ENCODE measurements at places on chromosomes 12 and 14. TPM values are rescaled to one million over a fixed set of nuclear protein-coding genes. Genes with fewer than 3 reads are reported as not detected.
A peak's percentile ranks its signal among the peaks of the same experiment; 100 is the strongest.

- no peak overlapping the region for H3K27ac ChIP-seq
- H3K36me3 ChIP-seq, result no peaks in the 10 kb centered on the region
- H3K27me3 ChIP-seq, result no peaks in the 10 kb centered on the region
- H3K4me1 ChIP-seq, result no peaks in the 10 kb centered on the region
- DNase-seq, result no peak
Observed at GRCh38 chr12:122148657-122149056, 25.4 kb downstream of the IL31 start.

Gene MYL2
- not detected for total RNA-seq

Gene OR6C74
- not detected for total RNA-seq

Gene COQ6
- 24.4 TPM for total RNA-seq

GRCh38 chr14:89625244-89625713 lies 208.2 kb upstream of the FOXN3 start:
- H3K4me3 ChIP-seq, result no peak overlapping the region
- H3K4me1 ChIP-seq, result peaks cover 14% of the 10 kb centered on the region
- H3K36me3 ChIP-seq, result no peaks in the 10 kb centered on the region
- peak; percentile 66 for DNase-seq
- H3K27ac ChIP-seq, result no peak overlapping the region
- no peaks in the 10 kb centered on the region for H3K27me3 ChIP-seq

GRCh38 chr12:132481345-132481744 lies 8.6 kb upstream of the FBRSL1 start:
- peak; percentile 11 for DNase-seq
- peaks cover 7% of the 10 kb centered on the region for H3K4me1 ChIP-seq
- no peak overlapping the region for H3K27ac ChIP-seq
- no peaks in the 10 kb centered on the region for H3K27me3 ChIP-seq
- H3K36me3 ChIP-seq, result no peaks in the 10 kb centered on the region
- no peak overlapping the region for H3K4me3 ChIP-seq

GRCh38 chr12:90333939-90334338 lies 621.0 kb downstream of the CCER1 start:
- H3K4me3 ChIP-seq, result no peak overlapping the region
- H3K36me3 ChIP-seq, result no peaks in the 10 kb centered on the region
- DNase-seq, result no peak
- no peaks in the 10 kb centered on the region for H3K4me1 ChIP-seq
- no peak overlapping the region for H3K27ac ChIP-seq

Gene CFAP54
- total RNA-seq, result 23.0 TPM

GRCh38 chr14:93059260-93059659 lies 56.5 kb downstream of the ITPK1 start:
- no peak overlapping the region for H3K4me3 ChIP-seq
- H3K27me3 ChIP-seq, result no peaks in the 10 kb centered on the region
- DNase-seq, result no peak
- H3K4me1 ChIP-seq, result peaks cover 5% of the 10 kb centered on the region
- H3K36me3 ChIP-seq, result no peaks in the 10 kb centered on the region

GRCh38 chr14:26729851-26730250 lies 132.0 kb upstream of the NOVA1 start:
- DNase-seq, result no peak
- H3K27me3 ChIP-seq, result no peaks in the 10 kb centered on the region
- no peaks in the 10 kb centered on the region for H3K36me3 ChIP-seq
- no peak overlapping the region for H3K27ac ChIP-seq
- no peaks in the 10 kb centered on the region for H3K4me1 ChIP-seq

- H3K36me3 ChIP-seq, result no peaks in the 10 kb centered on the region
- no peak for DNase-seq
- H3K27me3 ChIP-seq, result no peaks in the 10 kb centered on the region
- no peak overlapping the region for H3K4me3 ChIP-seq
- H3K27ac ChIP-seq, result no peak overlapping the region
- peaks cover 47% of the 10 kb centered on the region for H3K4me1 ChIP-seq
Observed at GRCh38 chr14:93007225-93007997, 84.5 kb downstream of the CHGA start.

- no peaks in the 10 kb centered on the region for H3K27me3 ChIP-seq
- no peak overlapping the region for H3K27ac ChIP-seq
- H3K36me3 ChIP-seq, result no peaks in the 10 kb centered on the region
- DNase-seq, result no peak
- no peaks in the 10 kb centered on the region for H3K4me1 ChIP-seq
Observed at GRCh38 chr12:68206446-68206845, 19.2 kb downstream of the IL26 start.

DNA sequence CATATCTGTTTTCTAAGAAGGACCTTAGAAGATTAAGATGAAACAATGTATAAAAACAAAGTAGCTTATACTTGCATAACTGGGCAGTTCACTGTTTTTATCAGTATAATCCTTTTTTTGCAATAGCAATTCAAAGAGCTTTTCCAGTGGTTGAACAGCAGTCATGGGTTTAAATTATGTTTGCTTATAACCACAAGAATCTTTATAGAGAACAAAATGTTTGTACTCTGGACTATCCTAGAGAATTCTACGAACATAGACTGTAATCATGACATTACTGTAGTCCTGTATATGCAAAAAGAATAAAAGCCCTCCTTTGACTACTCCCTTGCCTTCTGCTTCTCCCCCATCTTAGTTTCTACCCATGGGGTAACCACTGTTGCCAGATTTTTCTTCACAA lies 5.7 kb downstream of the FAM177A1 start:
- no peak for DNase-seq
- peaks cover 54% of the 10 kb centered on the region for H3K4me1 ChIP-seq
- peak overlapping the region; percentile 98 for H3K27ac ChIP-seq
- peaks cover 22% of the 10 kb centered on the region for H3K36me3 ChIP-seq

Data from upper lobe of left lung (tissue), 6 donors.